ENCODE measurements at places on chromosomes 16 and 17.

DNA sequence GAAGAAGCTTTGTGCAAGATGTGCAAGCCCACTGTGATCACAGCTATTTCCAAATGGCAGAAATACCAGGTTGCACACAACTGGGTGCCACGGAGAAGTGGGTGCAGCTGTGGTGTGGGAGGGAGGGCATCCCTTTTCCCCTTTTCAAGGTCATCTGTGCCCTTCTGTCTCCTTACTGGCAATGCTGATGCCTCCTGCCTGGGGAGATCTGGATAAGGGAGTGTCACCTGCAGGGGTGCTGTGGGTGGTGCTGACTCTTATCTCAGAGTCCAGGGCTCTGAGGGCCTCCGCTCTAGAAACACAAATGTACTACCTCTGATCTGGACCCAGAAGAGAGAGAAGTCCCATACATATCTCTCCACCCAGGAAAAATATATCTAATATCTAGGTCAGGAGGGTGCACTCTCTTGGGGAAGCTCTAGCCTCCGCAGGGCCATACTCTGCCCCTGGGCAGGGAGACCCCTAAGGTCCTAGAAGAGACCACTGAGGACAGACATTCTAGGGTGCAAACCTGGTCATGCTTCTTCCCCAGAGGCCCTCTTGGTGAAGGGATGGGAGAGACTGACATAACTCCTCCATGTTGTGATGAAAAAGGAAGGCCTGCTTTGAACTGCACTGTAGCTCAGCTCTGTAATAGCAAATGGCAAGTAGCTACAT, 18.5 kb downstream of the NPRL3 start:
- no peak for DNase-seq

- peak; percentile 2 for DNase-seq
Observed at GRCh38 chr17:8905331-8905730, 37.9 kb upstream of the PIK3R6 start.

- peak; percentile 56 for DNase-seq
Observed at GRCh38 chr17:14622615-14623101, 321.8 kb downstream of the HS3ST3B1 start.

GRCh38 chr17:45143767-45144198, 4.5 kb upstream of the HEXIM1 start:
- peak; percentile 78 for DNase-seq

- DNase-seq: peak; percentile 74
Observed at GRCh38 chr17:42695500-42695899, 13.2 kb downstream of the CNTNAP1 start.

DNA sequence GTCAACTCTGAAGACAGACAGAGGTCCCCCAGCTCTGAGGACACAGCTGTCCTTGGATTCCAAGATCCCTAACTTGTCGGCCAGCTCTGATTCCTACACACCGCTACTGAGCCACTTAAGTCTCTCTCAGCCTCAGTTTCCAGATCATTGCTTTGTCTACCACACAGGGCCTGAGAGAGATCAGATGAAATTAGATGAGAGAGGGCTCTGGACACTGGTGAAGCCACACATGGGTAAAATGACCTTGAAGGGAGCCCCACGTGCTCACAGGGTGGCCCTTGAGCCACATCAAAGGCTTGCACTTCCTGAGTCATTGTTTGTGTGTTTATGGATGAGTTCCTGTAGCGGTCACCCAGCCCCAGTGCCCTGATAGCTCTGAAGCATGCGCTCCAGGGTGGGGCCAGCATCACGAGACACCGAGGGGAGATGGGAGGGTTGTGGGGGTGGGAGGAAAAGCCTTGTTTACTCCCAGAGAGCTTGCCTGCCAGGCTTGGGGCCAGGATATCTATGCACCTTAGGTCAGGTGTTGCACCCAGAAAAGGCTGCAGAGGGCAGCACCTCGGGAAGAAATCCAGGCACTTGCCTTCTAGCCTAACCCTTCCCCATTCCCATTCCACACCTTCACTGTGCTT, 32.7 kb upstream of the SLC6A2 start:
- no peak for DNase-seq

DNA sequence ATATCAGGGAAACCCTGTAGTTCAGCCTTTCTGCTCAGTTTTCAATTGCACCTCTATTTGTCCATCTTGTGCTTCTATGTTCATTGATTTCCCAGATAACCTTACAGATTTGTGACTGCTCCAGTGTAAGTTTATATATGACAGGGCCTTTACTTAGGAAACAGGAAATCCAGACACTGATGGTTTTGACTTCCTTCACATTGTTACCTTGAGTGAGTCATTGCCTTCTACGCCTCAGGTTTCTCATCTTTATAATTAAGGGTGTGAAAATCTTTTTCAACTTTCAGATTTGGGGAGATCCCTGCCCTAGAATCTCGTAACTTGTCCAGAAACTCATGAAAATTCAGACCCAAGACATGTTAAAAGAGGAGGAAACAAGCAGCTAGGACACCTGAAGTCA, 342.4 kb upstream of the TBX2 start:
- no peak for DNase-seq

- DNase-seq: no peak
Observed at GRCh38 chr17:75077072-75077495, 10.7 kb upstream of the SLC16A5 start.

- peak; percentile 73 for DNase-seq
Observed at GRCh38 chr17:17063546-17064122, 21.4 kb downstream of the MPRIP start.

DNA sequence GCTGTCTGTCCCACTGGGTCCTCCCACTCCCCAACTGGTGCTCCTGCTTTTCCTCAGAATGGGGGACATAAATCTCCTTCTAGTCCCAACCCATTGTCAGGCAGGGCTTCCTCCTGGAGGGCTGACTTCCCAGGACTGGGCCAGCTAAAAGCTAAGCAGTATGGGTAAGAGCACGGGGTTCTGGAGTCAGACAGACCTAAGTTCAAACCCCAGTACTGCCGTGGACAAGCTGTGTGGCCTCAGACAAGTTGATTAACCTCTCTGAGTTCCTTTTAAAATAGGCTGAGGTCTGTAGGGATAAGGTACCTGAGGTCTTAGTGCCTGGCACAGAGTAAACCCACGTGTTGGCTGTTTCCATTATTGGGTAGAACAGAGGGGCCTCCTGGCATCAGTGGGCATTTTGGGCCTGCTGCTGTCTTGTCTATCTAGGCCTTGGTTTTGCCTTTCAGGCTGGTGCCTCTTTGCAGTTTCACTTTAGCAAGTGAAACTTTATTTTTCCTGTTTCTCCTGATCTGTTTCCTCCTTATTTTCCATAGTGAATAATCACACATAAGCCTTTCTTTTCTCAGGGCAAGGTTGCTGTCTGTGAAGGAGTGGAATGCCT, 114.6 kb downstream of the PRKCB start:
- DNase-seq: no peak

DNA sequence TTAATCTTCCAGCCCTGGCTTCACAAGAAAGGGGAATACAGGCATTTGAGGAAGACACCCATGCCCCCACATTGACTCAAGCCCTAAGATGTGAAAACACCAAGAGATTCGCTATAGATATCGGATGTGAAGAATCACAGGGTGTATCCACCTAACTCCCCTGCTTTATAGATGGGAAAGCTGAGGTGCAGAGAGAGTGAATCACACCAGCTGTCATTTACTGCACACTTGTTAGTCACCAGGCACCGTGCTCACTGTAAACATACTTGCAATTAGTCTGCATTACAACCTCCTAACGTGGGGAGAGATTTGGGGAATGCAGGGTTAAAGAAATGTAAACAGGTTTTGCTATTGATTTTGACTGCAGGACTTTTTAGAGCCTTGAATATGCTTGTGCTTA, 325.5 kb downstream of the C16orf95 start:
- DNase-seq: no peak

- peak; percentile 82 for DNase-seq
Observed at GRCh38 chr17:4498461-4499397, at the start of gene SPNS2. TSS of gene SPNS2 (plus strand) at chr17:4498881. CDS start at chr17:4499048, 167 bp downstream.

GRCh38 chr17:57243171-57243622, 13.1 kb upstream of the MSI2 start:
- DNase-seq: peak; percentile 69

DNA sequence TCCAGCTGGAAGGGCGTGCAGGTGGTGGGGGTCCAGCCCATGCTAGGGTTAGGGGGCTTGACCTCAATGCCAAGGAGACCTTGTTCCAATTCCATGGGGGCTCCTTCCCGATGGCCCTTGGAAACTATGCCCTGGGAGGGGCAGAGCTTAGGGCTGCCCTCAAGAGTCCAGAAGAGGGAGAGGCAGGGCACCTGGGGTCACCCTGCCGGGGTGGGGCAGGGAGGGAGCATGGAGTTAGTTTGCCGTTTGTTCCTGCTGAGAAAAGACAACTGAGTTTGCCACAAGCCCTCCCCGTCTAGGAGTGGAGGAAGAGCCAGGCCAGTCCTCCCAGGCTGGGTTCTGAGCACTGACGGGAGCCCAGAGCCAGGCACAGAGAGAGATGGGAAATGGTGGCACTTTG, 21.4 kb downstream of the MMP15 start:
- no peak for DNase-seq

- DNase-seq: no peak
Observed at GRCh38 chr17:43938838-43939182, 3.5 kb downstream of the PPY start.

GRCh38 chr17:21374441-21375161, 1.6 kb upstream of the KCNJ12 start:
- no peak for DNase-seq

- DNase-seq: no peak
Observed at GRCh38 chr17:45706033-45706432, 78.1 kb upstream of the CRHR1 start.

DNA sequence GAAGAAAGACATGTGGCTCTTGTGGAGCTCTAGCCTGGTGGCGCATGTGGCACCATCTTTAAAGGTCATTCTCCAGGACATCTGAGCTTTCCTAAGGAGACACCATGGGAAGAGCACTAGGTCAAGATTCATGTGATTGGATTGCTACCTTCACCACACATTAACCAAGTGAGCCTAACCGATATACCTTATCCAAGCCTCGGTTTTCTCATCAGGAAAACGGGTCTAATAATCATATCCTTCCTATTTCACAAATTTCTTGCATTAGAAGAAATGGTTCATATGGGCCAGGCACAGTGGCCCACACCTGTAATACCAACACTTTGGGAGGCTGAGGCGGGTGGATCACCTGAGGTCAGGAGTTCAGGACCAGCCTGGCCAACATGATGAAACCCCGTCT, 58.3 kb downstream of the TMEM186 start:
- DNase-seq: no peak

- DNase-seq: peak; percentile 28
Observed at GRCh38 chr17:62716834-62717588, 89.5 kb downstream of the MRC2 start.

- no peak for DNase-seq
Observed at GRCh38 chr16:16915771-16916170, 536.8 kb downstream of the NPIPA7 start.

DNA sequence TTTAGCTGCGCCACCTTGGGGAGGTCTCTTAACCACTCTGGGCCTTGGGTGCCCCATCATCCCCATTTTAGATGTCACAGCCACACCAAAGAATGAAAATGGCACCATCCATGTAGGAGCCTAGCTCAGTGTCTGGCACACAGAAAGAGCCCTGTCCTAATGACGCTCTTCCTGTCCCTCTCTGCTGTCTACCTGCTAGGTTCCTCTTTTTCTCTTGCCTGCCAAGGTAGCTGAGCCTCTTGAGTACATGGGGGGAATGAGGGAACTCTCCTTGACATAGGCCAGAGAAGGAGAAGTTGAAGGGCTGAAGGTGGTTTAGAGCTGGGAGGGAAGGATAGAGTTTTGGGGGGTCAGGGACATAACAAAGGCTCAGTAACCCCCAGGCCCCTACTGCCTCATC, 1.8 kb downstream of the RUNDC3A start:
- no peak for DNase-seq

DNA sequence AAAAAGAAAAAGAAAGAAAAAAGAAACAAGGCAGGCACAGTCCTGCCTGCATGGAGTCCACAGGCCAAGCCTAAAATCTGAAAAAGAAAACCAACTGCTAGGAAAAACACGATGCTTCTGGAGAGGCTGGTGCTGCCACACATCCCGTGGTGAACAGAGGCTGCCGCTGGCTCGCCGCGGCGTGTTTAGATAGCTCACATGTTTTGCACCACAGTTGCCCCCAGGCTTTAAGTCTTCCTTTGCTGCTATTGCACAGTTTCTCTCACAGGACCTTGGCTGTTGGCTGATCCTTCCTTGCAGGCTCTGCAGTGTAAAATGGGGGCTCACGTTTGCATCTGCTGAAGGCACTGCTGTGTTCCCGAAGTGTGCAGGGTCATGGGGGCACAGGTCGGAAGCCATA, 8.6 kb downstream of the SLC6A4 start:
- DNase-seq: no peak

GRCh38 chr17:33523577-33523981, 230.5 kb upstream of the ASIC2 start:
- DNase-seq: no peak
